ENCODE measurements at places on chromosomes 2 and 18. TPM values are rescaled to one million over a fixed set of nuclear protein-coding genes. Genes with fewer than 3 reads are reported as not detected.
A peak's percentile ranks its signal among the peaks of the same experiment; 100 is the strongest.

The UGT1A10 gene
- 10.1 TPM for total RNA-seq

DNA sequence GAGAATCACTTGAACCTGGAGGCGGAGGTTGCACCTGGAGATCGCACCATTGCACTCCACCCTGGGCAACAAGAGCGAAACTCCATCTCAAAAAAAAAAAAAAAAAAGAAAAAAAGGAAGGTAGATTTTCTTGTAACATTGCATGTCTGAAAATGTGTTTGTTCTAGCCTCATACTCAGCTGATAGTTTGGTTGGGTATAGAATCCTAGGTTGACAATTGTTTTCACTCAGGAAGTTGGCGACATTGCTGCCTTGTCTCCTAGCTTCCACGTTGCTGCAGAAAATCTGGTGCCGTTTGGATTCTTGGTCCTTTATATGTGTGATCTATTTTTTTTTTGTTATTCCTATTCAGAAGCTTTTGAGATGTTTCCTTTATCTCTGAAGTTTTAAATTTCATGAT is 4.7 kb downstream of the ING5 start:
- no peak for ATAC-seq

DNA sequence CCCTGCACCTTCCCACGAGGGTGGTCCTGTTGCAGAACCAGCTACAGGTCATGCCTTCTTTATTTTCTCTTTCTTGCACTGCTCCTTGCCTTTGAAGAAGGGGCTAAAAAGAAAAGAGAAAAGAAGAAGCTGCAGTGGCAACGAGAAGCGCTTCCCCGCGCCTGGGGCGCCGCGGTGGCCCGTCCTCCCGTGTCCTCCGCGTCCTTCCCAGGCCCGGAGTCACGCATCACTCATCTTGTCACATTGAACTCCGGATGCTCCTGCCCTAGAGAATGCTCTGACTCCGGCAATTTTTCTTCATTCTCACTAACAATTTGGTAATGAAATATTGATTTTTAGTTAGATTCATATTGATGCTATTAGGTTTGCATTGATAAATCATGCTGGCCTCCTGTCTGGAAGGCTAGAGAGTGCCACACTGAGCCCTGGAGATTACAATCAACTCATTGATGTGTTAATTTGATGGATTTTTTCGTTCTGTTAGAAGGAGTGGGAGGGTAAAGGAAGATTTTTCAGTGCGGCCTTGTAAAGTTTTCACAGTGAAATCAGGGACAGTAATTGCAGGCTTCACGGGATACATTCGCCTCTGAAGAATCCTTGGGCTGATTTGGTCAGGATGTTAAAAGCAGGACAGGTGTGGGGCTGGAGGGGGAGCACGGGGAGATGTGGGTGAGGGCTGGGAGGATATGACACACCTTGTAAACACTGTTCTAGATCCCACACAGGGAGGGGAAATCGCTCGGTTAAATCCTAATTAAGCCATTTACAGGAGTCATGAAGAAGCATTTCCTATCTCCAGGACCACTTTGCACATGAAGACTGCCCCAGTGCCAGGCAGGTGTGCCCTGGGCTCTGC is 349.3 kb downstream of the ZNF516 start:
- ATAC-seq = no peak

GRCh38 chr2:107358362-107358761 is 468.3 kb upstream of the RGPD4 start:
- ATAC-seq = no peak

DNA sequence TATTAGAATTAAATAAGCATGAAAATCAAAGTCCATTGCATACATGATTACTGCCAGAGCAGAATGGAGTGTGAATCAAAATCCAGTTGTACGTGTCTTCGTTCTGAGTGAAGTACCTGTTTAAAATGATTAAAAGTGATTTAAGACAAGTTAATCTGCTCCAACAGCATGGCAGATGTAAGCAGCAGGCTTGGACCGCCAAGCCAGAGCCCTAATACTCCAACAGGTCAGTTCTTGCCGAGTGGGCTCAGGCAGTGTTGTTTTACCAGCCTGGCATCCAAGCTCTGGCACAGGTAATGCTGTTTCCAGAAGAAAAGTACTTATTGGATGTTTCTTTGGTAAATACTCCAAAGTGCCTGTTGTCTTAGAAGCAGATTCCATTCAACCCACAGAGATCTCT is 171.4 kb upstream of the EPAS1 start:
- ATAC-seq = no peak

GRCh38 chr2:175889701-175890302 is 112.3 kb downstream of the LNPK start:
- ATAC-seq = peak; percentile 87

The LNPK gene
- 31.2 TPM for total RNA-seq

DNA sequence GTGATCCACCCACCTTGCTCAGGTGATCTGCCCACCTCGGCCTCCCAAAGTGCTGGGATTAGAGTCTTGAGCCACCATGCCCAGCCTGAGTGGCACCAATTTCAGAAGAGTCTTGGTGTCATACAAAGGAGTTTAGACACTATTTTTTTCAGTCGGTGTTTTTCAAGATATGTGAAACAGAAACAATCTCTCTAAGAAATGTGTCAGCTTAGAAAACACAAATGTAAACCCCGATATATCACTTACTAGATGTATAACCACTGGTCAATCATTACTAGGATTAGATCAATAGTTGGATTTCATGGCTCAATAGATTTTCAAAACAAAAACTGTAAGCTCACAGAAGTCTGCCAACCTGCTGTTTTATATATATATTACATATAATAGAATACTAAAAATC is 67.2 kb upstream of the FRZB start:
- ATAC-seq = no peak

- no peak for ATAC-seq
Observed at GRCh38 chr2:28565720-28566295, 69.9 kb downstream of the PLB1 start.

DNA sequence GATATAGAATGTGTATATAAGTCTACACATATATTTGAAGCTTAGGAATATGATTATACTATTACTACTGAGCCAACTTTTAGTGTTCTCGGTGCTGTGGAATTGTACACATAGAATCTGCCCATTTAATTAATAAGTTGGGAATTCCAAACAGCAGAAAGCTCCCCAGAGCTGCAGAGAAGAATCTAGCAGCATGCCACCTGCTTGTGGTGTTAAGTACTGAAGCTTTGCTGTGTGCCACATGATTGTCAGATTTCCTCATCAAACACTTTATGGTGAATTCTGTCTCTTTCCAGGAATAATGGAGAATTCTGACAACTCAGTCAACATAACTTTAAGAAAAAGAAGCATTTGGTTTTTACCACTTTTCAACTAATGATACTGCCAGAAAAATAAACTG is 117.8 kb downstream of the WDSUB1 start:
- ATAC-seq = no peak

DNA sequence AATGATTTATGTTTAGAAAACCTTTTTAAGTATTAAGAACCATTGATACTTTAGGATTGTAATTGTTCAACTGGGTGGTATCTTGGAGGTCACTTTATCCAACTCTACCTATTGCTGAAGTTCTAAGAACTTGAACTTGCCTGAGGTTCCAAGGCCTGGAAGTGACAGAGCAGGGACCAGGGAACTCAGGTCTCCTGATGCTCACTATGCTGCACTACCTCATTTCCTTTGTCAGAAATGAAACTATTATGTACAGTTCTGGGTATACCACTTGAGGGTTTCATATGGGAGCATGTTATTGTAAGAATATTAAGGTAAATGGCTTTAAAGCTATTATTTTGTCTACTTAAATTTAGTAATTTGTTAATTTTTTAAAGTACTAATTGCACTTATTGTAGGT is 3.0 kb downstream of the MBD5 start:
- ATAC-seq = no peak

The GTF2A1L gene
- total RNA-seq = 19.0 TPM

The SIX2 gene
- total RNA-seq = 3.4 TPM

GRCh38 chr2:177589186-177589585 is 196.6 kb downstream of the AGPS start:
- ATAC-seq = no peak

DNA sequence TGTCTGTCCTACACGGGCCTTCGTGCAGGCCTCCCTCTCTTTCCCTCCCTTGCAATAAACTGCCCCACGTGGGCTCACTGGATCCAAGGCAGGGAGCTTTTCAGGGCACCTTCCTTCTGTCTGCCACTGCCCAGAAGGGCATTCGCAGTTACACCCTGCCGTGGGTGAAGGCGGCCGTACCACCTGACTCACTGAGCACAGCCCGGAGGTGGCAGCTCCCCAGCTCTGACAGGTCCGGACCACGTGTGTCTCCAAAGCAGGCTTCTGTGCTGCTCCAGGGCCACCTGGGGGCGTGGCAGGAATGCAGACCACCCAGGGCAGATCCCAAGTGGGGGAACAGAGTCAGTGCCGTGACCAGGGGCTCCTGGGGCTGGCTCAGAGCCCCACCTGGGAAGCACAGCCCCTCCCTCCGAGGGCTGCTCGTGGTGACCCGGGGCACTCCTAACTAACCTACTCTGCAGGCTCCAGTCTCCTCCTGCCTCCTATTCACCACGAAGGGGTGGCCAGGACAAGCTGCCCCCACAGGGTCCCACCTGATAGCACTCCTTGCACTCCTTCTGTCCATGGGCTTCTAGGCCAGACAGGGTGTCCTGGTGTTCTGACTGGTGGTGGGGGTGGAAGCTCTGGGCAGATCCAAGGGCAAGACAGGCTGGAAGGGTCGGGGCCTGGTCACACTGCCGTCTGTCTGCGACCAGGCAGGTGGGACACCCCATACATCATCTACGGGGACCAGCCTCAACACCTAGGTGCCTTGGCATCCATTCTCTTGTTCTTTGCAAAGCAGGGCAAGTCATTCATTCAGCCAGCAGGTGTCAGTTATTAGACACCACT is 9.7 kb downstream of the SNED1 start:
- no peak for ATAC-seq

GRCh38 chr2:196230061-196230854 is 58.9 kb upstream of the STK17B start:
- no peak for ATAC-seq

- ATAC-seq = no peak
Observed at GRCh38 chr2:127985735-127986134, 42.1 kb downstream of the SAP130 start.
